ENCODE measurements at places on chromosomes 13 and 19. TPM values are rescaled to one million over a fixed set of nuclear protein-coding genes. Genes with fewer than 3 reads are reported as not detected.

The CACNG8 gene
- not detected for polyA plus RNA-seq

The FAM216B gene
- polyA plus RNA-seq, result 0.12 TPM

The RAB3A gene
- 2.0 TPM for polyA plus RNA-seq

The SLC7A1 gene
- polyA plus RNA-seq, result 34.6 TPM

The PTH2 gene
- polyA plus RNA-seq, result not detected

The SIGLEC5 gene
- polyA plus RNA-seq, result 0.06 TPM

DNA sequence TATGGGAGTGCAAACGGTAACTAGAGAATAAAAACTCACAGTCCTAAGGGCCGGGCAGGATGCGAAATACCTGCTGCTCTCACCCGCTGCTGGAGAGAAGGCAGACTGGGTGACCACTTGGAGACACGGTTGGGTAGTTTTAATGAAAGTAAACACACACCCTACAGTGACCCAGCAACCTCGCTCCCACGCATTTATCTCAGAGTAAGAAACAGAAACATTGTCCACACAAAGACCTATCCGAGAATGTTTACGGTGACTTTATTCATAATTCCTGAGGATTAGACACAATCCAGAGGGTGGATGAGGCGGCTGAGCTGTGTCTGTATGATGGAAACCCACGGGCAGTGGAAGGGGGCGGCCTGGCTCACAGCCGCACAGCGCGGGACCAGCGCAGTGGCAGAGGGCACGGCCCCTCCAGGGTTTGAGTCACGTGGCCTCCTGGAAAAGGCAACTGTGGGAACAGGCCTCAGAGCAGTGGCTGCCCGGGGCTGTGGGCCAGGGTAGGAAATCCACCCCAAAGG, 73.5 kb upstream of the C13orf46 start:
- DNase-seq, result no peak
- no peaks in the 10 kb centered on the region for H3K36me3 ChIP-seq
- H3K27me3 ChIP-seq, result no peaks in the 10 kb centered on the region
- H3K4me3 ChIP-seq, result no peak overlapping the region
- H3K4me1 ChIP-seq, result no peaks in the 10 kb centered on the region

DNA sequence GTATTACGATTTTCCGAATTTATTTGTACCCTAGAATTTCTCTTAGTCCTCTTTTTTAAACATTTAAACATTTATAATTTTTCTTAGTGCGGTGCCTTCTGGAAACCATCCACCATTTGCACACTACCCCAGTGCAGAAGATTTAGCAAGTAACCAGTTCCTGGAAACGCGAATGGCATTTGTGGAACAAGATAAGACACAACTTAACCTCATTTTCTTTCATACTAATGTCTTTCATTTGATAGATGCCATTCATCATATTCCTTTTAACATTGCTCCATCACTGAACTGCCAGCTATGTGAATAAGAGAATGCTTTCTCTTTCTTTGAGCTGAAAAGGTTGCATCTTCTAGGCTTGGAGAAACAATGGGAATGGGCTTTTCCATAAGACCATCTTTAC, 6.8 kb downstream of the FRY start:
- no peak overlapping the region for H3K27ac ChIP-seq
- no peak for DNase-seq
- no peaks in the 10 kb centered on the region for H3K4me1 ChIP-seq
- no peaks in the 10 kb centered on the region for H3K36me3 ChIP-seq
- no peak overlapping the region for H3K4me3 ChIP-seq
- H3K27me3 ChIP-seq, result no peaks in the 10 kb centered on the region

- no peak overlapping the region for H3K27ac ChIP-seq
- peaks cover 40% of the 10 kb centered on the region for H3K27me3 ChIP-seq
- H3K36me3 ChIP-seq, result no peaks in the 10 kb centered on the region
- H3K4me1 ChIP-seq, result no peaks in the 10 kb centered on the region
- no peak overlapping the region for H3K4me3 ChIP-seq
Measured at GRCh38 chr19:3866910-3867638, 1.8 kb downstream of the ZFR2 start.

DNA sequence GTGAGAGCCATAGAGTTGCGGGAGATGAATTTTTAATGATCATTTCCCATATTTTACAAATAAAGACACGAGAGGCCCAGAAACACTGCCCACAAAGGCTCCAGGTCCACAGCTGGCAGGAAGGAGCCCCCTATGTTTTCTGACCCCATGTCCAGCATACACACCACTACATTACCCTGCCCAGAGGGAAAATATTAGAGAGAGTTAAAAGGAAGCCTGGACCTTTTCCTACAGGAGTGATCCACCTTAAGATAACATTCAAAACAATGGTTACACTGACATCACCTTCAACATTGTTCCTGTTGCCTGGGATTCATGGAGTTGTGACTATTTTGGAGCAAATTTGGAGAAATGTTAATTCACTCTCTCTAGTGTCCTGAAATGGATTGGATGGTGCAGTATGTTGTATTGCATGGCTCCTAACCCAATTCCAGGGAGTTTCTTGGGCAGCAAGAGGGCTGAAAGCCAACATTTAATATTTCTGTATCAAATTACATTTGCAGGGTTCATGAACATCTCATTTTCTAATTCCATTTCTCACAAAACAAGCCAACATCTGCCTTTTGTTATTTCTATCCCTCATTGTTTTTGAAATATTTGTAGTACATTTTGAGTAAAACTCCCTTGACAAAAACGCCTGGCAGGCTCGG, 172.5 kb downstream of the DLEU7 start:
- no peak for DNase-seq
- H3K36me3 ChIP-seq, result no peaks in the 10 kb centered on the region
- no peaks in the 10 kb centered on the region for H3K4me1 ChIP-seq
- no peak overlapping the region for H3K4me3 ChIP-seq

- H3K4me1 ChIP-seq, result no peaks in the 10 kb centered on the region
- peak overlapping the region; percentile 70 for H3K4me3 ChIP-seq
- DNase-seq, result no peak
- H3K27me3 ChIP-seq, result no peaks in the 10 kb centered on the region
- H3K27ac ChIP-seq, result peak overlapping the region; percentile 7
Measured at GRCh38 chr19:38337360-38337653, 1.7 kb downstream of the CATSPERG start.

GRCh38 chr13:23858546-23858945, 30.7 kb downstream of the MIPEP start:
- no peak overlapping the region for H3K27ac ChIP-seq
- H3K4me1 ChIP-seq, result no peaks in the 10 kb centered on the region
- DNase-seq, result no peak
- H3K36me3 ChIP-seq, result peaks cover 7% of the 10 kb centered on the region
- no peak overlapping the region for H3K4me3 ChIP-seq
- H3K27me3 ChIP-seq, result no peaks in the 10 kb centered on the region

DNA sequence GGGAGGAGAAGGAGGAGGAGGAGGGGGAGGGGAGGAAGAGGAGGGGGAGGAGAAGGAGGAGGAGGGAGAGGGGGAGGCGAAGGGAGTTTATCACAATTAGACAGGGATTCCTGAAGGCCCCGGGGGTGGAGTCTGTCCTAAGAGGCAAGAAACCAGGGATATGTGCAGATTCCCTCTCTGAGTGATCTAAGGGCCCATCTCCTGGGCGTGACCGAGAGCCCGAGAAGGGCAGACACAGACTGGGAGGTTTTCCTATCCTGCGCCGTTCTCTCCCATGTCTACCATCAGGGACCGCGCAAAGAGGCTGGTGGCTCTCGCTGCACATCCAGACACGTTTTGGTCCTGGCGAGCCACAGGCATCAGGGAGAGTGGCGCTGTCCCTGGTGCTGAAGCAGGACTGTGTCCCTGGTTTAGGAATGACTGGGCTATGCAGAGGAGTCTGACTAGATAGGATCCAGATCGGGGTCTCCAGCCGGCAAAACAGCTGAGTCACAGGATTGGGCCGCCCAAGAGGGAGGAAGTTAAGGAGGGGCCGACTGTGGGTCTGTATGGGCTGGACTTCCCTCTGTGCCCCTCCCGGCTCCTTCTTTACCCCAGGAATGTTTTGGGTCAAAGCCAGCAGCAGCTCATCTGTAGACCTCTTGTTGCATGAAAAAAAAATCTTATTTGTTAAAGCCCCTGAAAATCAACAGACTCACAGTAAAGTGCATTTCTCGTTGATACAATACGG, 17.9 kb upstream of the ZNF175 start:
- H3K4me1 ChIP-seq, result no peaks in the 10 kb centered on the region
- no peaks in the 10 kb centered on the region for H3K36me3 ChIP-seq
- H3K4me3 ChIP-seq, result no peak overlapping the region
- no peaks in the 10 kb centered on the region for H3K27me3 ChIP-seq
- H3K27ac ChIP-seq, result no peak overlapping the region

GRCh38 chr19:46346821-46347571, at the start of gene PPP5C:
Gene PPP5C (plus strand): TSS chr19:46347087. CDS start chr19:46347097, 10 bp downstream.
- DNase-seq, result peak; percentile 97
- H3K36me3 ChIP-seq, result peaks cover 41% of the 10 kb centered on the region
- H3K4me1 ChIP-seq, result peaks cover 13% of the 10 kb centered on the region
- no peaks in the 10 kb centered on the region for H3K27me3 ChIP-seq
- H3K27ac ChIP-seq, result peak within 1 kb of the TSS; percentile 91

GRCh38 chr13:44050450-44051063, 170.9 kb downstream of the LACC1 start:
- H3K27ac ChIP-seq, result no peak overlapping the region
- DNase-seq, result peak; percentile 46
- H3K4me3 ChIP-seq, result no peak overlapping the region
- H3K27me3 ChIP-seq, result no peaks in the 10 kb centered on the region
- no peaks in the 10 kb centered on the region for H3K36me3 ChIP-seq
- H3K4me1 ChIP-seq, result peaks cover 6% of the 10 kb centered on the region

DNA sequence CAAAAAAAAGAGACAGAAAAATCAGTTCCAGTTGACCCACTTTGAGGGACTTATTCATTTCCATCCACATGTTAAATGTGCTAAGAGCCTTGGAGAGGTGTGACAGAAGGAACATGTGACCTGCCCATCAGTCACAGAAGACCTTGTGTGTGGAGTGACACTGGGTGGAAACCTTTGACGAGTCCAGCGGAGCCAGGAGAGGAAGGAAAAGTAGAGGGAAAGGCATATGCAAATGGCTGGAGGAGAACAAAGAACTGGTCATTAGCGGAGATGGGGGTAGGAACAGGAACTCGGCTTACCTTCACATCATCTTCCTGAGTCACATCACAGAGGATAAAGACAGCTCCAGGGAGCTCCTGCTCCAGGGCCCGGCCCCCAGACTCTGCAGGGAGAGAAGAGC, 2.3 kb downstream of the HSD17B14 start:
- peaks cover 51% of the 10 kb centered on the region for H3K36me3 ChIP-seq
- no peak overlapping the region for H3K4me3 ChIP-seq
- no peaks in the 10 kb centered on the region for H3K4me1 ChIP-seq
- DNase-seq, result no peak

DNA sequence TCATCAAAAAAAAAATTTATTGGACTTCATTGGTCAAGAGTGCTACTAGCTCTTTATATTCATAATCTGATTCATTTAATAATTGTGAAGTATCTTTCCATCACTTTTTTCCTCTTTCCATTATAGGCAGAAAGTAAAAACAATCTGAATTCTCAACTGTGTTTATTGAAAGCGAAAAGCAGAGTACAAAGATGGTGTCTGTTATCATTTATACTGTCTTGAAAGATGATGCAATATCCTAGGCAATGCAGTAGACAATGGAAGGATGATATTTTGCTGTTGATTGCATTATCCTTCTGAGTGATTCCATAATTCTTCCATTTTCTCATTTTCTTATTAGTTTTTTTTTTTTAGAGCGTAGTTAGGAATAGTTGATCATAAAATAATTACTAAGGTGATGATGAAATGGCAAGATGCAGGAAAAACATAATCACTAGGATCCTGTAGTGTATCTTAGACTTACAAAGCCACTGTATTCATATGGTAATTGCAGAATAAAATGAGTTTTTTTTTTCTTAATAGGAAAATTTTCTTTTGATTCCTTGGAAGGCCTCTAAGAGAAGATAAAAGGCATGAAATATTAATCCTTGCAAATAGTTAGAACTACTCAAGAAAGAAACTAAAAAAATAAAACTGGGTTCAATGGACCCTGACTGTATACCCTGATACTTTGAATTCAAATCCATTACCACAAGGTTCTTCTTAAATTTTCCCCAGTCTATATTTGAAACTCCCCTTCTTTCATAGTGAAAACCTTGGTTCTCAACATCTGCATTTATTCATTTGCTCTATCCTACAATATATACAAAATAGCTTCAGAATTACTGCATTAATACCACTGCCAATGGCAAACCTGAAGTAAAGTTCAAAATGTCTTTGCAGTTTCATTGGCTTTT, 11.6 kb downstream of the URI1 start:
- no peak for DNase-seq
- H3K27me3 ChIP-seq, result no peaks in the 10 kb centered on the region
- no peaks in the 10 kb centered on the region for H3K4me1 ChIP-seq
- H3K4me3 ChIP-seq, result no peak overlapping the region
- no peak overlapping the region for H3K27ac ChIP-seq

GRCh38 chr13:35723053-35723461, 246.6 kb upstream of the MAB21L1 start:
- H3K27ac ChIP-seq, result no peak overlapping the region
- H3K4me1 ChIP-seq, result no peaks in the 10 kb centered on the region
- no peak overlapping the region for H3K4me3 ChIP-seq
- DNase-seq, result no peak
- no peaks in the 10 kb centered on the region for H3K36me3 ChIP-seq

- no peak overlapping the region for H3K4me3 ChIP-seq
- no peaks in the 10 kb centered on the region for H3K4me1 ChIP-seq
- no peak overlapping the region for H3K27ac ChIP-seq
- no peak for DNase-seq
Measured at GRCh38 chr19:45279587-45280192, 28.6 kb downstream of the MARK4 start.

DNA sequence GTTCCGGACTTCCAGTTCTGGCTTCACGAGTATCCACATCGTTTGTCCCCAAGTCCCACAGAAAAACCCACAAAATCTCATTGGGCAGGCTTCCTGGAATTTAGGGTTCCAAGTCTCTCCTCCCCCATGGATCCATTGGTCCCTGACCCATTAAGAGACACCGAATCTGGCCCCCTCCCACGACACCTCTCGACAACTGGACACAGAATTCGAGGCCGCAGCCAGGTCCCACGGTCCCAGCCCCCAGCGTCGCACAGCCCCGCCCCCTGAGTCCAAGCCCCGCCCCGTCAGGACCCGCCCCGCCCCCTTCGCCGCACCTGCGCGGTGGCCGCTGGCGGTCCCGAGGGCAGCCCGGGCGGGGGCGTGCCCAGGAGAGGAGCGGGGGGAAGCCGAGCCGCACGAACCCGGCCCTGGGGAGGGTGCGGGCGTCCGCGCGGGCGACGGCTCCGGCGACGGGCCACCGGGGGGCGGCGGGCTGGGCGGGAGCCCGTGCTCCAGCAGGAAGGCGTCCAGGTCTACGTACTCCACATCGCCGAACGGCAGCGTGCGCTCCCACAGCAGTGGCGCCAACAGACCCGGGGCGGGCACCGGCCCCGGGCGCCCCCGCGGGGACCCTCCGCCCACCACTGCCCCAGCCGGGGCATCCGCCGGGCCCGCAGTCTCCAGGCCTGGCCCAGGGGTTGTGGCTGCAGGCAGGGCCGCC, 1.8 kb downstream of the DBP start:
- peak overlapping the region; percentile 99 for H3K27ac ChIP-seq
- peak overlapping the region; percentile 67 for H3K4me3 ChIP-seq
- peak; percentile 78 for DNase-seq
- peaks cover 9% of the 10 kb centered on the region for H3K36me3 ChIP-seq
